ENCODE measurements at places on chromosomes 6 and 20. TPM values are rescaled to one million over a fixed set of nuclear protein-coding genes. Genes with fewer than 3 reads are reported as not detected.

The WFDC6 gene
- total RNA-seq = not detected

The ECT2L gene
- total RNA-seq = 0.21 TPM

The TAB2 gene
- 78.3 TPM for total RNA-seq

The NR2E1 gene
- not detected for total RNA-seq

The CTAGE9 gene
- not detected for total RNA-seq

The AFG1L gene
- 9.1 TPM for total RNA-seq

The HLA-DQA2 gene
- total RNA-seq = 0.95 TPM

The AARS2 gene
- 13.6 TPM for total RNA-seq

The RFX6 gene
- not detected for total RNA-seq

The GABRR1 gene
- not detected for total RNA-seq

The SLC22A2 gene
- total RNA-seq = not detected

The GPR63 gene
- total RNA-seq = 9.7 TPM

The HDGFL1 gene
- not detected for total RNA-seq

The CEP43 gene
- total RNA-seq = 37.8 TPM

The ID1 gene
- 500 TPM for total RNA-seq

- DNase-seq = no peak
Measured at GRCh38 chr20:63821811-63822210, 9.3 kb downstream of the ZBTB46 start.

GRCh38 chr6:47722194-47722593, 23.8 kb downstream of the ADGRF4 start:
- DNase-seq = no peak

GRCh38 chr6:27407153-27407814, 18.7 kb downstream of the ZNF391 start:
- DNase-seq = no peak

GRCh38 chr6:150086026-150086425, 17.1 kb upstream of the ULBP3 start:
- DNase-seq = no peak

GRCh38 chr20:35305682-35306556, 13.7 kb upstream of the FAM83C start:
- no peak for DNase-seq

GRCh38 chr20:10330071-10330470, 104.0 kb downstream of the MKKS start:
- no peak for DNase-seq

DNA sequence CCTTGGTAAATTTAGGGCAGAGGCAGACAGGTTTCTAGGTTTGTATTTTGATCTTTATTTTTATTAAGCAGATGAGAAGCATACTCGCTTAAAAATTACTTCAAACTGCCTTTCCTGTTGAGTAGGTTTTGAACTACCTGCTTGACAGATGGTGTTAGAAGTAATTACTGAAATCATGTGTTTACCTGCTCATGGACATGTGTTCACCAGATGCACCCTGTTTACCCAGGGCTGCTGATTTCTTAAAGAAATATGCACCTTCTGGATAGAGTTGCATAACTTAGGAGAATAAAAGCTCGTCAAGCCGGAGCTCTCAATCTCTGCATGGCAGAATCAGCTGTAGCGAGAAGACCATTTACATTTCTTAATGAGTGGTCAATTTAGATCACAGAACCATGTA, 165.1 kb downstream of the CDKAL1 start:
- no peak for DNase-seq

DNA sequence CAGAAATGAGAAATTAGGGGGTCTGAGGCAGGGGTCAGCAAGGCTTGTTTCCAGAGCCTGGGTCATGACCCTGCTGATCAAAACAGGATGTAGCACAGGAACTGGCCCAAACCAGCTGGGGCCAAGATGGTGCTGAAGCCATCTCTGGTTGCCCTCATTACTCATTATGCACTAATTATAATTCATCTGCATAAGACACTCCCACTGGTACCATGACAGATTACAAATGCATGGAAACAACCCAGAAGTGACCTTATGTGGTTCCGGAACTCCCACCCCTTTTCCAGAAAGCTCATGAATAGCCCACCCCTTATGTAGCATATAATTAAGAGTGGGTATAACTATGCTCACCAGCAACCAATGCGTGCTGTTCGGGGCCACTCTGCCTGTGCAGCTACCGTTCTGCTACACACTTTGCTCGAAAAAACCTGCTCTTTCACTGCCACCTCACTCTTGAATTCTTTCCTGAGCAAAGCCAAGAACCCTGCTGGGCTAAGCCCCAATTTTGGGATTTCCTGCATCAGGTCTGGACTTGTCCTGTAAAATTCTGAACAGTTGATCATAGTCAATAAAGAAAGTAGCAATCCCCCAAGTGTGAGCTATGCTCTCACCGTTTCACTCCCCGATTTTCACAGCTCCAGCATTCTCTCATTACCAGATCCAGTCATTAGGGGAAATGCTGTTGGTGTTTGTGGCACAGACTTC, 122.3 kb downstream of the WDR27 start:
- DNase-seq = no peak

DNA sequence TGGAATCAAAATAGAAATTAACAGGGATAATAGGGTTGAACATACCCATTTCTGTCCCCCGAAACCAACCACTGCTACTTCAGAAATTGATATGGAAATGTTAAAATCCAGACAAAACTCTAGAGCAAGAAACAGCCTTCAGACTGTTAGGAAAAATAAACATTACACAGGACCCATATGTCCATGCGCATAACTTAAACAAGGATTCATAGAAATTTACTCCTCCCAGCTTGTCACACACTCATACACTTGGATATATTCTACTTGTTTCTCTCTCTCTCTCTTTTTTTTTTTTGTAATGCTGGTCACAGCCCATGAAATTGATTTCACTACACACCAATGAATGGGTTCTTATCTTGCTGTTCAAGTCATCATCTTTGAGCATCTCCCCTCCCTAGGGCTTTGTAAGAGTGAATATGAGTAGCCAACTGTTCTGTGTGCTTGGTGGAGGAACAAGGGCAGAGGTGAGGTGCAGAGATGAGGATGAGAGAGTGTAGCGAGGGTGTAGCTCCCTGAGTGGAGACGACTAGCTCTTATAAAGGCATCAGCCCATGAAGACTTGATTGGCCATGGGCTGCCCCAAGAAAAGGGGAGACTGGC, 61.8 kb upstream of the MLN start:
- no peak for DNase-seq

DNA sequence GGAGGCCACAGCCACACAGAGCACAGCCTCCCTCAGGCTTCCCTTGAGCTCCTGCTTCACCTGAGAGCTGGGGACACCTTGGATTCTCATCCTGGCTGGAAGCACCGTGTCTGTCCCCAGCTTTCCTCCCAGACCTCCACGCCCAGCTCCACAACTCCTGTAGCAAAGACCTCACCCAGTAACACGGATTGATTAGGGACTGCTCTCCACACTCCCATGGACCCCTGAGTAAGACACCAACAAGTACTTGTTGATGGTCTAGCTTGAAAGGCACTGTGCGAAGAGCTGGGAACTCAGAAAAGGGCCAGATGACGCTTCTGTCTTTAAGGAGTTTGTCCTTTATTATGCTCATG, 109.6 kb downstream of the DLL1 start:
- no peak for DNase-seq

DNA sequence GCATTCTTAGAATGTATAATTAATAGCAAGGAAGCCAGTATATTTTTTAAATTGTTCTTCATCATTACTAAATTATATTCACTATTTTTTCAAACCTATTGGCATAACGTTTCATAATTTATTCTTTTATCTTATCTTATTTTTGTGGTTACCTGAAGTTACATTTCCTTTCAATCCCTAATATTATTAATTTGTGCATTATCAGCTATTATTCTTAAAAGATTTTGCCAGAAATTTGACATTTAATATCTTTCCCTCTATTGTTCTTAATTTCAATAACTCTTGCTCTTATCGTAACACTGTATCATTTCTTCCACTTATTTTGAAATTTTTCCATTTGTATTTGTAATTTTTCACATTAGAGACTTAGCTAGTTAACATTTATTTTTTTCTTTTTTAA, 18.4 kb downstream of the OR14J1 start:
- no peak for DNase-seq

DNA sequence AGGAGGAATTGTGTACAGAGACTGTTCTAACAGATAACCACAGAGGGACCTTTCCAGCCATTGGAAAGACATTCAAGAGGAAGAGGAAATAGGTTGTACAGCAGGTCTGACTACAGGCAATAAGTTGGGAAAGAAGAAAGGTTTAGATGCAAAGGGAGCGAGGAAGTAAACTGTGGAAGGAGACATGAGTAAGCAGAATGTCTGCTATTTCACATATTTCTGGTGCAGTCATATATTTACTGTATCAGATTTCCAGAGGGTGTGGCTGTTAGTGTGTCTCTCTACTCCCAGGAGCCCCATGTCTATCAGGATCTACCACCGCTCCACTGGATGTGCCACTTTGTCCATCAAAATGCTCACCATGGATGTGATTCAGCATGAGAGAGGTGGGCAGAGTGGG, 25.9 kb downstream of the MRS2 start:
- DNase-seq = no peak

- DNase-seq = no peak
Measured at GRCh38 chr6:129197154-129197553, 314.2 kb downstream of the LAMA2 start.

- DNase-seq = no peak
Measured at GRCh38 chr6:7047966-7048365, 59.8 kb upstream of the RREB1 start.

Data from urinary bladder (tissue), 4 donors.